ENCODE measurements at places on chromosomes 5 and 9.
A peak's percentile ranks its signal among the peaks of the same experiment; 100 is the strongest.

DNA sequence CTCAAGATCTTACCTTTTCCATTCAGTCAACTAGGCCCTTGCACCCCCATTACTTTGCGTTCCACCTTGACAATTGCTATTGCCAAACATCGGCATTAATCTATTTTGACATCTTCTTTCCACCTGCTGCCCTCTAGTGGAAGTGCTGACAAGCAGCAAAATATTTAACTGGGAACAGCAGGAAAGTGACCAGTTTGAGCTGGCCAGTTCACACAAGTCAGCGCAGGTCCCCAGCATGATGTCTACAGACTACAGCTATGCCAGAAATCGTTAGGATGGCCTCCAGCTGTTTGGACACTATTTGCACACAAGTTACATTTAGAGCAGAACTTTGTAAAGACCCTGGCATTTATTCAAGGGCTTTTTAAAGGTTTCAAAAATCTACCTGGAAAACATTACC is 160.1 kb downstream of the GHR start:
- peak; percentile 37 for DNase-seq

- DNase-seq = no peak
Measured at GRCh38 chr5:11302663-11303062, 541.6 kb upstream of the DAP start.

DNA sequence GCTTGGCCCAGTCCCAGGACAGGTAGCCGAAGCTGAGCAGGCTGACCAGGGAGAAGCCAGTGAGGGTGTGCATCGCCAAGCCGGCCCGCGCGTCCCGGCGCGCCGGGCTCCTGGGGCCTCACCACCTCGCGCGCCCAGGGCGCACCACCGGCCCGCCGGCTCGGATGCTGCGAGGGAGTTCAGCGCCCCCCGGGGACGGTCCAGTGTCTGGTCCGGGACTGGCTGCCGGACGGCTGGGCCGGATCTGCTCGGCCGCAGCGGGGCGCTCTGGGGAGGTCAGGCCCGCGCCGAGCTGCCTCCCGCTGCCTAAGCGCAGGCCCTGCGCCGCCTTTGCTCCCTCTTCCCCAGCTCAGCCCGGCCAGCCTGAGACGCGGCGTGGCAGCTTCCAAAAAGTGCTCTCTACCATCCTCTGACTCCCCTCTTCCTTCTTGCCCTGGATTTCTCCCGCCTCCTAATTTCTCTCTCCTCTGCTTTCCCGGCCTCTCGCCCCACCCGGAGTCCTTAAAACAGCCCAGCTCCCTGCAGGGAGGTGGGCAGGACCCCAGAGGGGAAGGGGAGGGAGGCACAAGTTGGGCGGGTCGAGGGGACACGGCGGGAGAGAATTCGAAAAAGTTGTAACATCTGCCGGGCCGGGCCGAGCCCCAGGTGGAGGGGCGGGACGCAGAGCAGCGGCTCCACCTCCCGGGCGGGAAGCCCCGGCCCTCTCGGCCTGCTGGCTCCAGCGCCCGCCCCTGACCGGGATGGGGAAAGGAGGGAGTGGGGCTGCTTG is at the start of gene ARSI:
Gene ARSI (minus strand): TSS at position 605 of the 769 bp plus-strand sequence. CDS start 532 bp downstream, at position 73.
- peak; percentile 23 for DNase-seq

DNA sequence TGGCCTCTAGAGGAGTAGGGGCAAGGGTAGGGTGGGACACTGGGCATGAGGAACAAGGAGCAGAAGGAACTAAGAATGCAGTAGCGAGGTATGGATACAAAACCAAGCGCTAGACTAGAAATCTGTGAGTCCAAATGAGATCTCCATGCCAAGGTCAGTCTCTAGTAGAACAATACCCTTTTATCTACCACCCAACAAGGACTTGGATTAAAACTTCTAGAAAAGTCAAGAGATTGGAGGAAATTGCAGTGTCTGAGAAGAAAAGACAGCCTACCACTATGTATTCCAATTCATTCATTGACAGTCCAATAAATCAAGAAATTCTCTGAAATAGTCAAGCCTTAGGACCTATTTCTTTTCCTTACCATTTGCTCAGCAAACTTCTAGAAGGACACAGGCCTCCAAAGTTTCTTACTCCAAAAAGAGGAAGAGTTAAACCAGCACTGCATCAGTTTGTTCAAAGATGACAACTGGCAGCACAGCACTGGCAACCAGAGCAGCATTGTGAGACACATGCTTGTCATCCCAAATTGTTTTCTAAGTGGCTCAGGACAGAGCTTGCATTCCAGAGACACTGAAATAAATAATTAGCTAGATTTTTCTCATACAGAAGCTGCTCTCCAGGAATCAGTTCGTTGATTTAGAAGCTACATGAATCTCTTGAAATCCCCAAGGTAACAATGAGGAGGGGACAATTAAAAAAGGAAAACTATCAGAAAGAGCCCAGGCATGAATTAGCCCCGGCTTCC is 22.6 kb downstream of the ABCA1 start:
- DNase-seq = no peak

GRCh38 chr9:536597-537511 is 304.6 kb upstream of the DMRT1 start:
- DNase-seq = no peak

- no peak for DNase-seq
Measured at GRCh38 chr5:42569953-42570548, 146.8 kb downstream of the GHR start.

GRCh38 chr5:79705632-79706031 is 16.0 kb downstream of the CMYA5 start:
- no peak for DNase-seq

- DNase-seq = no peak
Measured at GRCh38 chr5:81450940-81451339, 57.0 kb upstream of the ACOT12 start.

DNA sequence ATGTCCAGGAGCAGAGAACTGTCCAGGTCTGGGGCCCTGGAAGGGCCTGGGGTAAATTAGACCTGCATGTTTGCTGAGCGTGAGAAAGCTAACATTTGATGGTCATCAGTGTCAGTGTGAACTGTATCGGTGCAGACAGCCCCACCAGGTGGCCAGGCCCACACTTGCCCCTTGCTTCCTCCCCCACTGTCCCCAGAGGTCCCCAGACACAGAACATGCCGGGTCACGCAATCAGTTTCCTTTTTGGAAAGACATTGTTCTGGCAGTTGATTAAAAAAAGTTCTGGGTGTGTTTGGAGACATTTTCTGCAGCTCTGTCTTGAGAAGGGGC is 1.5 kb downstream of the NKD2 start:
- DNase-seq = no peak

- no peak for DNase-seq
Measured at GRCh38 chr5:151904909-151905308, 19.7 kb downstream of the GLRA1 start.

All from HAP-1 (cell line).